Muscle of leg (tissue), 16 donors: ENCODE measurements at places on chromosomes 2 and 18.

DNA sequence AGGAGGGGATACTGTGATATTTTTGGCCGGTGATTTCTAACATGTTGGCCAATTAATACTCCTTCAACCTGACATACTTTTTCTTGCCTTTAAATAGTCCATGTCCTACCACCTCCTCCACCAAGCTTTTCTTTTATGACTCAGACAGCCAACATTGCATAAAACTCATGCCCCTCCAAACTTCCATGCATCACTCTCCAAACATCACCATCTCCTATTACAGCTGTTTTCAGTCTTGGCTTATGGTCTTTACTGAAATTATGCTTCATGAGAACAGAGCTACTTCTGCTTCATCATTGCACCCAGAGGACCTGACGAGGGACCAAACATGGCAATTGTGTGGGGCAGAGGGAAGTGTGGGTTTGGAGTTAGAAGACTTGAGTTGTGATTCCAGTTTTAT, 305.4 kb downstream of the LPIN1 start:
- peak; percentile 30 for DNase-seq

GRCh38 chr2:189851174-189851826, 67.0 kb downstream of the PMS1 start:
- no peak for DNase-seq

GRCh38 chr18:27970321-27970720, 206.6 kb downstream of the CDH2 start:
- no peak for DNase-seq

DNA sequence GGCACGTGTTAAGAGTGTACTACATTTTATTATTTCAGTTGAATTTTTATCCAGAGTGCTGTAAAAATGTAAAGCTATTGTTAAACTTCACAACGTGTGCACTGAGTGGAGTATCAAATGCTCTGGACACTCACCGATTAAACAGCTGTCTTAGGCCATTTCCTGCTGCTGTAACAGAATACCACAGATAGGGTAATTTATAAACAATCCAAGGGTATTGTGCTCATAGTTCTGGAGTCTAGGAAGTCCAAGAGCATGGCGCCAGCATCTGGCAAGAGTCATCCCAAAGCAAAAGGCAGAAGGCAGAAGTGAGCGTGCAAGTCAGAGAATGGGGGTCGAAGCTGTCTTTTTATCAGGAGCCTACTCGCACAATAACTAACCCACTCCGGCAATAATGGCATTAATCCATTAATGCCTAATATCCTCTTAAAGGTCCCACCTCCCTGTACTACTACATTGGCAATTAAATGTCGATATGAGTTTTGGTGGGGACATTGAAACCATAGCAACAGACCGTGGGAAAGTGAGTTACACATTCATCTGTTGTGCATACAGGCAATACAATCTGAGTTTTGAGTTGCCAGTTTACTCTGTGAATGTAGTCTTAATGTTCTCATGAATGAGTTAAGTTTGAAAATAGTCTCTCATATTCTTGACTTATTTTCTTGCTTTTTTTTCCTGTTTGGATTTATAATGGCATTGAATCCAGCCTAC, 64.8 kb downstream of the ARMC9 start:
- DNase-seq, result no peak

DNA sequence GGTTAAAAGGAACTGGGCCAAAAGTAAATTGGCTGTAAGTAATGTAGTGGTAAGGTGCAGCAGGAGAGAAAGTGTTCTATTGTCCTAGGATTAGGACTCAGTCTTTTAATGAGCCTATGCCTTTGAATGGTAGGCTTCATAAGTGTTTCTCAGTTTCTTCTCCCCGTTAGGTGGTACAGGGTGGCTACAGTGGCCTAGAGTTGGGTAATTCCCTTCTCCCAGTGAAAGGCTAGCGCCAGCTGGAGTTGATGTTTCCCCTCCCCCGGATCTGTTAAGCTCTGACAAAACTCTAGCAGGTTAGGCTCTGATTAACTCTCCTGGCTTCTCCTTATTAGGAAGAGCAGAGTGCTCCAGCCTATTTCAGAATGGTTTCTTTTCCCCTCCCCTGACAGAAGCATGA, 127.7 kb downstream of the DNAH6 start:
- no peak for DNase-seq
